Nucleus accumbens (tissue), 56 donors: ENCODE measurements at places on chromosomes 2 and 18.

DNA sequence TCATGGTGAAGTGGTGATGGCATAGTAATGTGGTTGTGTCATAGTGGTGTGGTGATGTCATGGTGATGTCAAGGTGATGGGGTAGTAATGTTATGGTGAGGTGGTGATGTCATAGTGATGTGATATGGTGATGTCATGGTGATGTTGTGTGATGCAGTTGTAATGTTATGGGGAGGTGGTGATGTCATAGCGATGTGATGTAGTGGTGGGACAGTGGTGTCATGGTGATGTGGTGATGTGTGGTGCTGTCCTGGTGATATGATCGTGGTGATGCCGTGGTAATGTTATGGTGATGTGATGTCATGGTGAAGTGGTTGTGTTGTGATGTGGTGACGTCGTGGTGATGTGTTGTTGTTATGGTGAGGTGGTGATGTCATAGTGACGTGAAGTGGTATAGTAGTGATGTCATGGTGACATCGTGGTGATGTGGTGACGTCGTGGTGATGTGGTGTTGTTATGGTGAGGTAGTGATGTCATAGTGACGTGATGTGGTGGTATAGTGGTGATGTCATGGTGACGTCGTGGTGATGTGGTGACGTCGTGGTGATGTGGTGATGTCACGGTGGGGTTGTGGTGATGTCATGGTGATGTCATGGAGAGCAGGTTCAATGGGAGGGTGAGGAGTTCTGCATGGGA lies 242.7 kb upstream of the MYT1L start:
- DNase-seq, result no peak

GRCh38 chr2:236813766-236814165 lies 244.1 kb downstream of the ACKR3 start:
- no peak for DNase-seq

GRCh38 chr2:9660154-9660553 lies 29.4 kb upstream of the YWHAQ start:
- DNase-seq, result peak; percentile 58

DNA sequence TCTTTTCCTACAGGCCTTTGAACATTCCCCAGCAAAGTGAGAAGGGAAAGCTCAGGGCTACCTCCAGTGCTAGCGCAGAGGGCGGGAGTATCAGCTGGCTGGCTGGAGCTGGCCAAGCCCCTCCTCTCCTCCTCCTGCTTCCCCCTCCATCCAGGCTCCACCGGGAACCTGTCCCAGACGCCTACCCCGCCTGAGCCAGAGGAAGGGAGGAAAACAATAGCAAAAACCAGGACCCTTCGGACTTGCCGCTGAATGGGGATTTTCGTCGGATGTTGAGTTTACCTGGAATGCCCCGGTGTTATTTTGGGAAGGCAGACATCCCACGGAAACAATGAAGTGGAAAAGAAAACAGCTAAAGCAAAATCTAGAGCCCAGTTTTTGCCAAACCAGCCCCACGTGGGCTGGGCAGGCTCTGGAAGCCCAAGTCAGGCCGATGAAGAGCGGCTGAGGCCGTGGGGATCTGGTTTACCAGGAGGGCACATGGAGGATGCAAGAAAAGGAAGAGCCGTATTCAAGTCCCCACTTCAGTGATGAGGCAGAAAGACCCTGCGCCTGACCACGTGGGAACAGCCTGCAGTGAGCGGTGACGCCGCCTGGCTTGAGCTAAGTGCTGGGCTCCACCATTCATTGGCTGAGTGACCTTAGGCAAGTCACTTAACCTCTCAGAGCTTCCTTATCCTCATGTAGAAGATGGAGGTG lies 100.4 kb upstream of the LCLAT1 start:
- DNase-seq, result no peak

DNA sequence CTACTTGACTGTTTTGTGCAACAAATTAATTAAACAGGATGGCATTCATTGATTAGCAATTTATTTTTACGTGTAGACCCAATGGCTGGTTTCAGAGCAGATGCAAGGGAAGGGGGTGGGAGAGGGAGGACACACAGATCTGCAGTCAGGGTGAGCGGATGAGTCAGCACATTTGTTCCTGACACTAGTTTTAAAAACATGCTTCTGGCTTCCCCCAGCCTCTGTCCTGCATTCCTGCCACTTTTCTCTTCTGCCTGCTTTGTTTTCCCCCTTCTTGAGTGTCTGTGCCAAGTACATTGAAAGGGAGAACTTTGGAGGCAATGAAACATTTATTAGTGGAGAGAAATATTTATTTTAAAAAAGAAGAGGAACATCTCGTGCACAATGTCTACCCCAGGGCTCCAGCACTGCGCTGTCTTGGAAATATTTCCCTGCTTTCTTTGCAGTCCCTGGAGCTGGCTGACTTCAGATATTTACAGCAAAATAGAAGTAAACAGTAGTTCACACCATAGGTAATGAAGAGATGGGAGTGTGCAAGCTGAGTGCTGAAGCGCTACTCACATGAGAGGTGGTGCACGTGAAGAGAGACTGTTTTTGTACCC lies 52.2 kb downstream of the NRP2 start:
- no peak for DNase-seq

GRCh38 chr2:199392363-199392762 lies 65.4 kb downstream of the SATB2 start:
- DNase-seq, result no peak

GRCh38 chr2:135893374-135893794 lies 17.1 kb upstream of the MCM6 start:
- no peak for DNase-seq

GRCh38 chr18:13465124-13465446 lies 246.5 kb downstream of the LDLRAD4 start:
- DNase-seq, result no peak

GRCh38 chr2:60735496-60736250 lies 20.4 kb upstream of the PAPOLG start:
- DNase-seq, result no peak

DNA sequence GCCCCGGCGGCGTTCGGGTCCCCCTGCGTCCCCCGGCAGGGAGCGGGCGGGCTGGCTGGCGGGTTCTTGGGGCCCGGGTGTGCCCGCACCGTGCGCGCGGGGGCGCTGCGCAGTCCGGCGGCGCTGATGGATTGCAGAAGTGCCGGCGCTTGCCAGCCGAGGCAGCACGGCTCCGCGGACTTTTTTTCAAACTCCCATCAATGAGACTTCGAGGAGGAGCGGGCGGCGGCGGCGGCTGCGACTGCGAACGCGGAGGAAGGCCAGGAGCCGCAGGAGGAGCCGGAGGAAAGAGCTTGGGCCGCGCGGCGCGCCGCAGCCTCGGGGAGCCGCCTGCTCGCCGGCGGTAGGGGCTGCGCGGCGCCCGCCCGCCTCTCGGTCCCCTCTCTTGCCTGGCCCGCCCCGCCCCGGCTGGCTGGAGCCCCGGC lies at the start of gene GLI2:
Gene GLI2 (plus strand): TSS at position 123 of the 425 bp plus-strand sequence. CDS start 61,453 bp downstream, outside the sequence.
- no peak for DNase-seq

DNA sequence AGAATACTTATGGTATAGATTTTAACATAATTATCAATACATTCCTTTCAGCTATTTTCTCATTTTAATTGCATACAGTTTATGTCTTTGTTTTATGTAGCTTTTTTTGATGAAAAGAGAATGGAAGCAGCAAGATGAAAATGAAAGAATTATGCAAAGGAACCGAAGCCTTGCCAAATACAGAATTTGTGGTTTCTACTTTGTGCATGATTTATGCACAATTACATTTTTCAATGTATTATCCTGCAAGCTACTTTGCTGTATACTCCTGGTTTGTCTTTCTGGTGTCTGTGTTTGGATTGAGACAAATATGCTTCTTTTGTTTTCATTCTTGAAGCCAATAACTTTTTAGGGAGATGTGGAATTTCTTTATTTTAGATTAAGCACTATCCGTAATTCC lies 1642.6 kb upstream of the CELF4 start:
- no peak for DNase-seq

DNA sequence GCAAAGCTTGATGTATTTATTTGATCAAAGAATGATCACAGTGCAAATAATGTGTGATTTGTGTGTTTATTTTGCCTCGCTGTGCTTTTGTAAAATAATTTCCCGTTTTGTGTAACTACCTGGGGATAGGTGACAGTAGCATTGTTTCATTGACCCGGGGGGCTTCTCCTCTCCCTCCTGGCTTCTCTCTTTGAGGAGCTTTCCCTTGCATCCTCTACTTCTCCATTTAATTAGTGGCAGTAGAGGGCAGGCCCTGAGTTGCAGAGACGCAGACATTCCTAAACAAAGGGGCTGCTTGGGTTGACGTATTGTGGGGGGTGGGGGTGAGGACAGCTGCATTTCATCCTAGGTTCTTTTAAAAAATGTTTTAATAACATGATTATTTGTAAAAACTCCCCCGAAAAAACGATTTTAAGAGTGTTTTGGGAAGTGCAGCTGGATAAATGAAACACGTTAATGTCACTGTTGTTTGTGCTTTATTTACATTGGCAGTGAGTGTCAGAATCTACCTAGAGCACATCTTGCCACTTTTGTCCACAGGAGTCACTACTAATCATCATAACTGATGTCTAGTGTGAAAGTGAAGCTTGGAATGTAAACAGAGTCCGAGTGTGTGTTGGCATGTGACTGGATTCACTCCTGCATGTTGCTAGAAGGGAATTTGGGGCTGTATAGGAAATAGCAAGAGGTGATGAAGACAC lies 2.2 kb downstream of the NEDD4L start:
- DNase-seq, result peak; percentile 7

- no peak for DNase-seq
Observed at GRCh38 chr2:71402427-71402826, 50.9 kb upstream of the DYSF start.

- no peak for DNase-seq
Observed at GRCh38 chr18:68728081-68728700, 13.3 kb upstream of the TMX3 start.

GRCh38 chr2:101710471-101711318 lies 13.2 kb downstream of the MAP4K4 start:
- DNase-seq, result no peak

DNA sequence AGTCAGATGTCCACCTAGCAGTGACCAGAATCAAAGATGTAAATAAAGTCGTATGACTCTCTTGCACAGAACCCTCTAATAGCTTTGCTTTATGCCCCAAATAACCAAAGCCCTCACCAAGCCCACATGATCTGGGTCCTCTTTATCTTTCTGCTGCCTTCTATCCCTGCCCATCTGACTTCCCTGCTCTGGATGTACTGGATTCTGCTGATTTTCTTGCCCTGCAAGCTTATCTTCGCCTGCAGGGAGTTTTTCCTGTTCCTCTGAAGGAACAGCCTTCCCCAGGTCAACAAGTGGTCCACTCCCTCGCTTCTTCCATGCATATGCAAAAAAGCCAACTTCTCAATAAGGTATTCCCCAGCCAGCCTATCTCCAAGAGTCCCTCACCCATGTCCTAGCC lies 18.7 kb downstream of the IL36B start:
- DNase-seq, result no peak

DNA sequence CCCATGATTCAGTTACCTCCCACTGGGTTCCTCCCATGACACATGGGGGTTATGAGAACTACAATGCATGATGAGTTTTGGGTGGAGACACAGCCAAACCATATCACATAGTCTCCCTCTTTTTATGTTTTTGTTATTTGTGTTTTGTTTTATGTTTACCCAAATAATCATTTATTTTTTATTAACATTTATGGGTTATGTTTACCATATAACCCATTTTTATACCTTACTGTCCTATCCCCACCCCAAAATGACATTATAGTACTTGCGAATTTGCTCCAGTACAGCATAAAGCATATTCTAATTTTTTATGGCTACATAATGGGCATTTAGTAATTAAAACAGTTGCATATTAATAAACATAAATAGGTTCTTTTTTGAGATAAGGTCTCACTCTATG lies 61.9 kb upstream of the TTC27 start:
- DNase-seq, result no peak

- DNase-seq, result no peak
Observed at GRCh38 chr2:9984871-9985480, 33.5 kb downstream of the GRHL1 start.

GRCh38 chr2:11375689-11376027 lies 31.2 kb upstream of the ROCK2 start:
- DNase-seq, result no peak

- DNase-seq, result no peak
Observed at GRCh38 chr2:10709290-10709939, 12.0 kb upstream of the ATP6V1C2 start.

DNA sequence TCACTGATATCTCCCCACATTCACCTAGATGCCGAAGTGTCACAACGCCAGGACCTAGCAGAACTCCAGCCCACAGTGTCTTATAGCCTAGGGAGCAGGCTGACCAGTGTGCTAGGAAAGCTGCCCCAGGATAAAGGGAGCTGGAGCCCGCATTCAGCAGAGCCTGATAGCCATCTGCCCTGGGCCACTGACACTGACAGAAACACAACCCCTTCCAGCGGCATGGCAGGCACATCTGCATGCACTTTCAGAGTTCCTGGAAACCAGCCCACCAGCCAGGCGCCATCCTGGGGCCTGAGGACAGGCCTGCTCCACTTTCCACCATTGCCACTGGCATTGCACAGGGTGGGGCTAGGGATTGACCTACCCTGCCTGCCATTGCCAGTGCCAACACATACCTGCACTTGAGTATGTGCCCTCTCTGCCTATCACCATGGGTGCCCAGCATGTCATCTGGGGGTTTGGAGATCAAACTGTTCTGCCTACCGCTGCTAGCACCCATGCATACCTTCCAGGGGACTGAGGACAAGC lies 290.1 kb upstream of the KLHL14 start:
- DNase-seq, result no peak

GRCh38 chr2:63840081-63840784 lies 1.5 kb upstream of the UGP2 start:
- DNase-seq, result no peak

GRCh38 chr2:29247336-29247914 lies 132.2 kb downstream of the CLIP4 start:
- no peak for DNase-seq

- DNase-seq, result no peak
Observed at GRCh38 chr18:3998698-3999333, 456.3 kb downstream of the DLGAP1 start.

GRCh38 chr2:173749315-173749714 lies 215.9 kb downstream of the SP3 start:
- no peak for DNase-seq

DNA sequence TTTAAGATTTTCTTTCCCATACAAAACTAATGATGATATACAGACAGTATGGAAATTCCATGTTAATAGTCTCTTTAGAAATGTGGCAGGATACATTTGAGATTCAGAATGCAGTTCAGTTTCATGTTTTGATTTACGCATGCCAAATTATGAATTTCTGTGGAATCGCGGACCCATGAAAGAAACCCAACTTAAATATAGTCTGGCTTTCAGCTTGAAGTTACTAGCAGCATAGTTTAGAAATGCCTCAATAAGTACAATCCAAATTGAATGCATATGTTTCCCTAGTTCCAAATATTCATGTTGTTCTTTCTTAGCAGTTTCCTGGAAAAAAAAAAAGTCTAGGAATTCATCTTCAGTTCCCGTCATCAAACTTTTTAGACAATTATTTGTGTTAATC lies 164.1 kb upstream of the RASGRP3 start:
- DNase-seq, result no peak
